Hypothalamus (tissue), 51 donors: ENCODE measurements at places on chromosomes 1 and 21.
A peak's percentile ranks its signal among the peaks of the same experiment; 100 is the strongest.

GRCh38 chr21:42654913-42655795 is 1.7 kb downstream of the PDE9A start:
- DNase-seq = no peak

DNA sequence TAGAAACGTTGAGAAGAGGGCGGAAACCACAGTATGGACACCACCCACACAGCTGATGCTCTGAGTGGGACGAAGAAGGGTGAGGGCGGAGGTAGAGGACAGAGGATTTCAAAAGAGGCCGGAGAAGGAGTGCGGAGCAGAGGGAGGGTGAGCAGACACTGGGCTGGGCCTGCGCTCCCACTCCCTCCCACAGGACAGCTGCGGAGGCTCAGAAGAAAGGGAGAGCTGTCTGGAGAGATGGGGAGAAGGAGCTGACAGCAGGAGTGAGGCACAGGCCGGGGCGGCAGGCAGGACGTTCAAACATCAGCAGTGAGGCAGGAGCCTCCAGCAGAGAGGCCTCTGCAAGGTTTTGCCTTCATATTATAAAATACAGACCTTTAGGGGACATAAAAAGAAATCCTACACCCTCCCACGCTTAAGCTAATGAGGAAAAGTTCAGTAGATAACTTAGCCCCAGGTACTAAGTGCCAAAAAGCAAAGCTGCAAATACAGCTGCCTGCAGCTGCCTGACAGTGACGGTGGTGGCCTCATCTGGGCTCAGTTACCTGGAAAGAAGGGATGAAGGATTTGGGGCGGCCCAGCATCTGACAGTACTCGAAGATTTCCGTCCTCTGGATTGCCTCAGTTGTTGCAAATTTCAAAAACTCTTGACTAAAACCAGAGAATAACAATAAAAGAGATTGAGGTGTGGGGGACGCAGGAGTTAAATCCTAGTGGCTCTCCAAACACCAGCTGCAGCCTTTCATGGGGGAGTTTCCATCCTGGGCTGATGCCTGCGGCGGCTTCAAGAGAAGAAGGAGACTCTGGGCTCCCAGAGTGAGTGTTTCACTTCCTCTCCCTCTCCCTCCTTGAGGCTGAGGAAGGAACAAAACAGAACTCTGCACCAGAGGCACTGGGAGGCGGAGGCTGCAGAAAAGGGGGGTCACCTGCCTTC is 25.6 kb downstream of the SEC16B start:
- no peak for DNase-seq

DNA sequence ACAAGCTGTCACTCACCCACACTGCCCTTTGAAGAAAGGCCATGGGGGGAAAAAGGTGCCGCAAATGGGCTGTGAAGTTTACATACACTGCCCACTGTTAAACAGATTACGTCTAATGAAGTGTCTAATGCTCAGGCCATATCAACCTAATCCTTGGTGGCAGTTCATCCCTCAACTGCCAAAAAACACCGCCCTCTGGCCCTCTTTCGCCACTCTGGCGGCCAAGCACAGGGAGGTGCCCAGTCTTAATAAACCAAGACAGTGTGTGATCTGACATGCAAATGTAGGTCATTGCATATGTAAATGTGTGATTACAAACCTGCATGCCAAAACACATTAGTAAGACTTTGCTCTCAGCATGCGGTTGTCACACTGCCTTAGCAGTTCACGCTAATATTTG is 89.5 kb downstream of the NEK7 start:
- no peak for DNase-seq

GRCh38 chr21:39033878-39034589 is 149.2 kb downstream of the PSMG1 start:
- no peak for DNase-seq

DNA sequence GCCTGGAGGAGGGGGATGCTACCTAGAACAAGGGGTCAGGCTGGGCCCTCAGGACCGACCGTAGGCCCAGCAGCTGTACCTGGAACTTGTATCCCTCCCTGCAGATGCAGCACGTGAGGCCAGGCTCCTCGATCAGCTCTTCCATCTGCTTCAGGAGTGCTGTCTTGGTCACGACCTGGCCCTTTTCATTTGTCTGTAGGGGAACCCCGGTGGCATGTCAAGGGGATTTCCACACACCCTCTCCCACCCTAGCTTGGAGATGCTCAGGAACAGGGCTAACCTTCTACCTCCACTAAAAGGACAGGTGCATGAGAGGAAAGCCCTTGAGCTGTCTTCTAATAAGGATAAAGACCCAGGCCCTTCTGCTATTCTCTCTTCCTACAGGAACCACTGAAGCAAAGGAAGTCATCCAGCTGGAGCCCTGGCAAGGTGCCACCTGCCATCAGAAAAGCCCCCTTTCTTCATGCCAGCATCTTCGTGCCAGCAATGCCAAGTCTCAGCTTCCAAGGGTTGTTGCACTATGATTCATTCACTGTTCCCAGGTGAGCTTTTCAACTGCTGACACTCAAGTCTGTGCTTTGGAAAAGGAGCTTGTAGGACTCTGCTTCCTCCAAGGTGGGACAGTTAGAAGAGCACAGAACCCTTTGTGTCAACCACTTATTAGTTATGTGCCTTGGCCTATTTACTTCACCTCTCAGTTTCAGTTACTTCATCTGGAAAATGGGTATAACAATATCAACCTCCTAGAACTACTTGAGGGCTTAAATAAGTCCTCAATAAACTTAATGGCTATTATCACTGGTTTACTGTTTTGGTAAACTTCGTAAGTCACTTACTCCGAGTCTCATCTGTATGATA is 122.1 kb downstream of the UBR4 start:
- DNase-seq = no peak

- DNase-seq = no peak
Measured at GRCh38 chr1:203550846-203551245, 56.9 kb downstream of the OPTC start.

DNA sequence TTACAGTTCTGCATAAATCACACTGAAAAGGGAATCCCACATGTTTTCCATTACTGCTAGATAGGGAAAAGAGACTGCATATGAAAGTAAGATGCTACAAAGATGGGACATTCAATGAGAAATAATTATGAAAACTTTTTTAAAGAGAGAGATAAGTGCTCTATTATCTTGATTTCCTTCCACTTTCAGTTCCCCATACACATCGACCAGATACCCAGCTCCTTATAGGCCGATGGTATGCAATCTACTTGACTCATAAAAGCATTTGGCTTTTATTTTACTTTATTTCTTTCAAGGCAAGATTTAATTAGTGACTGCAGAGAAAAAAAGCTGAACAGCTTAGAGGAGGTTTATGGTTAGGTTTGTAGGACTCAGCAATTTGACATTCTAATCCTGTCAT is 13.1 kb downstream of the BRINP2 start:
- DNase-seq = no peak

GRCh38 chr1:11207898-11208611 is 18.9 kb downstream of the ANGPTL7 start:
- no peak for DNase-seq

- no peak for DNase-seq
Measured at GRCh38 chr21:42425591-42425990, 21.9 kb downstream of the UBASH3A start.

GRCh38 chr1:225880222-225880588 is 2.0 kb downstream of the TMEM63A start:
- peak; percentile 36 for DNase-seq

DNA sequence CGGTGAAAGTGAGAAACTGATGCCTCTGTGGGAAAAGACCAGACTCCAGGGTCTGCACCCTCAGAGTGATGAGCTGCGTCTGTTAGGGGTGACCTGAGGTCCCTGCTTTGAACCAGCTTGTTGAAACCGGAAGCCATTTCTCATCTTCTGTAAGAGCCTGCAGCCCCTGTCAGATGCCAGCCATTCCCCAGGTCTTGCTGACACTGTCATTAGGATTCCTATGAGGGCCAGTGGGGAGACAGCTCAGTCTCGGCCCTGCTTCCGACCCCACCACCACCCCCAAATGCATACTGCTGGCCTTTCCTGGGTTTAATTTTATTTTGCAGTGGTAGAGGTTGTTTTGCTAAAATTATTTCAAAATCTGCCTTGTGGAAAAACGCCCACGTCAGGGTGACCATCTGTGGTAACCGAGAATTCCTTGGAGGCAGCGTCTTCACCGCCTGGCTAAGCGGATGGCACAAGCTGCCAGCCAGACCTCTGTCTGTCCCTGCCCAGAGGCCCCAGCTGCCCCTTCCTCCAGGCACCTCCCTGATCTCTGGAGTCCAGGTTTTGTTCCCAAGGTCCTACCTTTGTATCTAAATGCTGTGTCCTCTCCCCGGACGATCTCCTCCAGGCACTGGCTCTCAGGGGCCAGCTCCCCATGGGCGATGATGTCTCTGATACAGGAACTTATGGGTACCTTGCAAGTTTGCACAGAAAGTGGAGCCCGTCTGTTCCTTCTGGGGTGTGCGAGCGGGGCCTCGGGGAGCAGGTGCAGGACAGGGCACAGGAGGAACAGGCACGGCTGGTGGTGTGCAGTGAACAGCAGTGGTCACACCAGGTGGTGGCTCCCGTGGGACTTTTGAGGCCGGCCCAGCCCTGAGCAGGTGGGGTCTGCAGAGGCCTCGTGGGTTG is 49.9 kb downstream of the PRKCZ start:
- no peak for DNase-seq

- DNase-seq = no peak
Measured at GRCh38 chr21:41603476-41603875, 95.5 kb upstream of the TMPRSS2 start.

DNA sequence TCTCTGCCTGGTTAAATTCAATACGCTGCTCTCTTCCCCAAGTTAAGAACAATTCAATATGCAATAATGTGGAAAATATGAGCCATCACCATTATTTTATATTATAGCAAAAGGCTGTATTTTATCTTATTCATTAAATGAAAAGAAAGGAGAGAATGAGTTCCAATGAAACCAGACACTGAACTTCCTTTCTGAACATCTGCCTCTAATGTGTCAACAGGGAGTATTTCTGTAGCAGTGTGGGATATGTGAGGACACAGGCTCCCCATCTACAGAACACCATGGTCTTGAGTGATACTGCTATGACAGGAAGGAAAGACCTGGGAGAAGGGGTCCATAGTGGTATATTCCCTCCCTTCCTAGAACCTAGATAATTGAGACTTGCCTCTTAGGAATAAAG is 46.3 kb downstream of the CASQ2 start:
- no peak for DNase-seq

DNA sequence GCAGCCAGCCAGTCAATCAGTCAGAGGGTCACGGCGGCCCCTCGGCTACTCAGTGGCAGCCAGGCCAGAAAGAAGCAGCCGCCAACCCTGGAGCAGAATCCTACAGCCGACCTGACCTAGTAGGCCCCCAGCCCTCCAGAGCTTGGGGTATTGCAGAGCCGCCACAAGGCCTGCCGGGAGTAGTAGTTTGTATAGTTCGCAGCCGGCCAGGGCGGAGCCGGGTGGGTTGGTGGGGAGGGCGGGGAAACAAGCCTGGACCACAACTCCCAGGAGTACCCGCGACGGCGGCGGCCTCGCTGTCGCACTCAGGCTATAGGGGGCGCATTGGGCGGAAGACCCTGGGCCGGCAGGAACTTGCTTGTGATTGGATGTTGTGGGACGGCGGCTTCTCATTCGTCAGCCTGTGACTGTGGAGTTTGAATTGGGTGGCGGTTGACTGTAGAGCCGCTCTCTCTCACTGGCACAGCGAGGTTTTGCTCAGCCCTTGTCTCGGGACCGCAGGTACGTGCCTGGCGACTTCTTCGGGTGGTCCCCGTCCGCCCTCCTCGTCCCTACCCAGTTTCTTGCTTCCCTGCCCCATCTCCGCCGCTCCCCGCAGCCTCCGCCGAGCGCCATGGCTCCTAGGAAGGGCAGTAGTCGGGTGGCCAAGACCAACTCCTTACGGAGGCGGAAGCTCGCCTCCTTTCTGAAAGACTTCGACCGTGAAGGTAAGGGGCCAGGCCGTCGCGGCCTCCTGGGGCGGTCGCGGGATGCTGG is at the start of gene CDCA8:
TSS of gene CDCA8 (plus strand) at position 439 of the 756 bp plus-strand sequence. CDS start at position 614, 175 bp downstream.
- peak; percentile 97 for DNase-seq

DNA sequence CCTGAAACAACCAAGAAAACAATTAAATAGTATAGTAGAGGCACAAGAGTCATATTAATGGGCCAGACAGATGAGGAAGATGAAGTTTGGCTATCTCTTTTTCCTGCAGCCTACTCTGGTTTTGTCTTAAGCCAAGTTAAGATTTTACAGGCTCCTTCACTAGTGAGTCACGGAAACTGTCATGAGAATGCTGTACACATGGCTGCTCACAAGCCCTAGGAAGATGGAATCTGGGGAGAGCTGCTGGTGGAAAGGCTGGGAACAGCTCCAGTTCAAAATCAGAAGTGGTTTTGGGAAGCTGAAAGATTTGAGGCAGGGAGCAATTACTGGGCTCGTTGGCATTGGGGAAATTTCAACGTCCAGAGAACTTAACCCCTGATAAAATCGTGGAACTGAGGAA is 46.4 kb upstream of the S1PR1 start:
- no peak for DNase-seq

DNA sequence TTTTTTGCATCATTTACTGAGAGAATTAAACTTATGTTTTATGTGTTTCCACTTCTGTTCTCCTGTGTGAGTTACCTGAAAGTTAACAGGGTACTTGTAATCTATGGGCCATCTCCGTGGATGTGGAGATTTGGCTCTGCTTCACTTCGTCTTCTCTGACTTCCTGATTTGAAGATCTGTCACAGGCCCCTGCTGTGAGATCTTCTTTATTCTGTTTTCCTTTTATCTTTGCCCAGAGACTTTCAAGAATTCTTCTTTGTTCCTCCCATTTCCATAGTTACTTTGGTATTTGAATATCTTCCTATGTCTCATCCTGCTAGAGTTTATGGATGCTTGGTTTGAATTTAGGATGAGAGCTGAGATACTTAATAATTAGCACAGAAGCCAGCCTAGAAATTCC is 35.4 kb upstream of the PKN2 start:
- no peak for DNase-seq

GRCh38 chr1:189275796-189276195 is 1201.9 kb downstream of the BRINP3 start:
- DNase-seq = no peak

DNA sequence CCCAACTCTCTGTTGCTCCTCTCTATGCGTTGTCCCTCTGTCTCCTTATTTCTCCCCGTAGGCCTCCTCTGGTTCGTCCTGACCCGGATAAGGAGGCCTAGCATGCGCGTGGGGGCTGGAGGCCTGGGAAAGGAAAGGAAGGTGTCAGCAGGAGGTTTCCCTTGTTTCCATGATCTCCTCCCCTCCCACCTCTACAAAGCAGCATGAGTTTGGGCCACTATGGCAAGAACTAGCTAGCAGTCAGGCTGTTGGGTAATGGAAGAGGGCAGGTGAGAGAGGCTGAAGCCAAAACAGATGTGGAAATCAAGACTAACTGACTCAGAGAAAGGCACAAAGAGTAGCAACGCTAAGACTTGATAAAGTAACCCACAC is 687 bp upstream of the SEMA6C start:
- DNase-seq = no peak

DNA sequence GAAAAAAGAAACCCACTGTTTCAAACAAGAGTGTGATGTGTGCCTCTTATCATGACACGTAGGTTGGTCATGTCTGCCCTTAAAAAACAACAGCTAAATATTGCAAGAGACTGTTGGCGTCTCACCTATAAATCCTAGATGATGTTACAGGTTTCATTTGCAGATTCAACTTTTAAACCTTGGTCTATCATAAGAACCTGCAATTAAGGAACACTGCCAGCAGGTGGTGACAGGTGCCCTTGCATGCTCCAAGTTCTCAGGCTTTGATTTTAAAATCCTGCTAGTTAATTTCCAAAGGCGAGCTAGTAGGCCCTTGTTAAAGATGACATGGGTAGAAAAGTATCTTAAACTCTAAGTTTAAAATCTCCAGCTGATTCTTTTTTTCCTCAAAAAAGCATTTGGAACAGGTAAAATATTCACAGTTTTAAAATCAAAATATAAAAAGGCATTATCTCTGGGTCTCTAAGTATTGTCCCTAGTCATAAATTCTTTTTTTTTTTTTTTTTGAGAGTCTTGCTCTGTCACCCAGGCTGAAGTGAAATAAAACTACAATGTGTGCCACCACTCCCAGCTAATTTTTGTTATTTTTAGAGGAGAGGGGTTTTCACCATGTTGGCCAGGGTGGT is 39.1 kb downstream of the CLSTN1 start:
- no peak for DNase-seq
